ENCODE measurements at places on chromosomes 3 and 15.

DNA sequence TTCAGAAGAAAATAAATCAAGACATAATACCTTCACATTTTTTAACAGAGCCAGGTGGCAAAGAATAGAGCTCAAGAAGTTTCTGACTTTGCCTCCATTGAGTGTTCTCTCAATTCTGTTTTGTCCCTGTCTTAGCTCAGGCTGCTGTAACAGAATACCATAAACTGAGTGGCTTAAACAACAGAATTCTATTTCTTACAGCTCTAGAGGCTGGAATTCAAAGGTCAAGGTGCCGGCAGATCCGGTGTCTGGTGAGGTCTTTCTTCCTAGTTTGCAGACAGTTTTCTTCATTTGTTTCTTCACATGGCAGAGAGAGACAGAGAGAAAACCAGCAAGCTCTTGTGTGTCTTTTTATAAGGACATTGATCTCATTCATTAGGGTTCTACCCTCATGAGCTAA, 25.6 kb downstream of the IQCH start:
- no peak for DNase-seq

DNA sequence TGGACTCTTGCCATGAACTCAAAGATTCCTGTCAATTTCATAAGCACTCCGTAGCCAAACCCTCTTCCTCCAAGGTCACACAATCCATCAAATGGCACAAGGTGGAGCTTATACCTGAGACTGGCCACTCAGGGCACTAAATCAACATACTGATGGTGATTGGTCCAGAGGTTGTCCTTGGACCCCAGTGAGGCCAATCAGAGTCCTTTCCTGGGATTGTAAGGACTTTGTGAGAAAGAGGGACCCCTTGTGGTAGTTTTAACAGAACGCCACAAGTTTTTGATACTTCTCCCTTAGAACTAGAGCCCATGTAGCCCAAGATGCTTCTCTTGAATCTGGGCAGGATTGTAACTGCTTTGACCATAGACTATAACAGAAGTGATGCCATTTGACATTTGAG, 44.4 kb upstream of the LARS2 start:
- no peak for DNase-seq

DNA sequence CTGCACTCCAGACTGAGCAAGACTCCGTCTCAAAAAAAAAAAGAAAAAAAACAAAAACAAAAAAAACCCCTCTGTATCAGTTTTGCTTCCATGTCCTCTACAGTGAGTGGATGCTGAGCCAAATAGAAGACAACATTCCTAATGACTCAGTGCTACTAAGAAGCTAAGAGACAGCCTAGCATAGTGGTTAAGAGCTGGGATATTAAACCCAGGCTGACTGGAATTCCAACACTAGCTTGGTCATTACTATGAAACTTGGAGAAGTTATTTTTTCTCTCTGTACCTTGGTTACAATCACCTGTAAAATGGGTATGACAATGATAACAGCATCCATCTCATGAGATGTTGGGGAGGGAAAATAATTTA, 60.9 kb upstream of the PYGO1 start:
- no peak for DNase-seq

- no peak for DNase-seq
These were observed 15.7 kb upstream of the LRCH3 start for GRCh38 chr3:197775317-197775716.

- DNase-seq, result no peak
These were observed 54.0 kb upstream of the SLCO2A1 start for GRCh38 chr3:134083626-134084241.

- no peak for DNase-seq
These were observed 14.5 kb upstream of the IL16 start for GRCh38 chr15:81182031-81182755.

- DNase-seq, result no peak
These were observed 64.6 kb downstream of the CRTC3 start for GRCh38 chr15:90594301-90594738.

GRCh38 chr3:70871909-70872656, 559.6 kb upstream of the MDFIC2 start:
- no peak for DNase-seq

DNA sequence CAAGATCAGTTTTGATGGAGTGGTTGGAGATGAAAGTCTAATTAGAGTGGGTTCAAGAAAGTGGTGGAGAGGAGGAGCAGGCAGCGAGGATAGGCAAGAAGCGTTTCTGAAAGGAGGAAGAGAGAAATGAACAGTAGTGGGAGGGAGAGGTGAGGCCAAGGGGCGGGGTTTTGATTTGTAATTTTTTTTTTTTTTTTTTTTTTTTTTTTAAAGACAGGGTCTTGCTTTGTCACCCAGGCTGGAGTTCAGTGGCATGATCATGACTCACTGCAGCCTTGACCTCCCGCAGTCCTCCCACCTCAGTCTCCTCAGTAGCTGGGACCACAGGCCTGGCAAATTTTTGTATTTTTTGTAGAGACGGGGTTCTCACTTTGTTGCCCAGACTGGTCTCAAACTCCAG, 36.6 kb downstream of the MRAS start:
- no peak for DNase-seq
